RPMI7951 (cell line): ENCODE measurements at places on chromosomes 7 and 10. TPM values are rescaled to one million over a fixed set of nuclear protein-coding genes. Genes with fewer than 3 reads are reported as not detected.

- DNase-seq: no peak
These were observed 67.1 kb downstream of the ADCYAP1R1 start for GRCh38 chr7:31119249-31119648.

GRCh38 chr10:131480066-131480465 lies 168.5 kb upstream of the TCERG1L start:
- DNase-seq: no peak

DNA sequence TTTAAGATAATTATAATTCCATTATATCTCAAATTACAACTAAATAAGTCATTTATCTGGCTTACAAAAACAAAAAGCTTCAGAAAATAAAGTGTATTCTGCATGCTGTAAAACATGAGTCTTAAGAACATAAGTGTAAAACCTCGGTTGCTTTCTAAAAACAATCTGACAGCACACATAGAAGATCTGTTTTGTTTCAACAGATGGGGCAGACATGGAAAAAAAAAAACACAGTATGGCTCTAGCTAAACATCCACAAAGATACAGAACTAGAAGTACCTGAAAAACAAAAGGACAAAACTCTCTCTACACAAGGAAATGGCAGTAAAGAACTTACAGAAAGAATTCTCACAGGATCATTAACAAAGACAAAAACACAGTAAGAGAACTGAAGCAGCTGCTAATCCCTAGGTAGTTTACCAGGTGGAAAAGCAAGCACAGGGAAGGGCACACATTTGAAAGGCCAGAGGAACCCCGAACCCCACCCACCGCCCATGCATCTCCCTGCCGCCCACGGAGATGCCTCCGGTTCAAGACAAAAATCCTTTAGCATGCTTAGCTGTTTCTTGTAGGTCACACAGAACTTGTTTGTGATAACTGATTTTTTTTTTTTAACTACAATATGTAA lies 42.5 kb downstream of the DLD start:
- no peak for DNase-seq

GRCh38 chr7:150322833-150323681 lies at the start of the genes ACTR3C and LRRC61:
Gene ACTR3C (minus strand): TSS chr7:150323545. CDS start chr7:150295296, 28,249 bp downstream.
Gene LRRC61 (plus strand): TSS chr7:150323355. CDS start chr7:150336862, 13,507 bp downstream.
- peak; percentile 33 for DNase-seq

DNA sequence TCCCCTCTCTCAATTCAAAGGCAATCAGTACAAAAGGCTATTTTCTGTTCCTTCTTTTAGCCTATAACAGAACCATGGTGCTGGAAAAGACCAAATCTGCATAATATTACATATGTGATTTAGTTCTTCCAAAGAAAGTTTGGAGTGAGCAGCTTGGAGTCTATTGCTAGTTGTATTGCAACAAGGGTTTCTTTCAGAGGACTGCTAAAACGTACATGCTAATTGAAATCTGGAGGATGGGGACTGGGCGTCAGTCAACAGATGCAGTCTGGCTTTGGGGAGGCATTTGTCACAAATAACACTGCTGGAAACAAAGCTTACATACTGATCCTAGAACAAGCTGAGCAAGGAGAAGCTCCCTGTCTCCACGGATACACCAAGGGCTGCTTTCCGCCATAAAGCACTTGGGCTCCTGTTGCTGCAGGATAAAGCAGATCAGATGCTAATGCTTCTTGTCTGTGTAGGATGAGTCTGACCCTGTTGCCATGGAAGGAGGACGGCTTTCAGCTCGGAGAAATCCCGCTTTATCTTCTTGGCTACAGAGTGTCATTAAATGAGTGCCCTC lies 883.5 kb downstream of the SORCS1 start:
- no peak for DNase-seq

DNA sequence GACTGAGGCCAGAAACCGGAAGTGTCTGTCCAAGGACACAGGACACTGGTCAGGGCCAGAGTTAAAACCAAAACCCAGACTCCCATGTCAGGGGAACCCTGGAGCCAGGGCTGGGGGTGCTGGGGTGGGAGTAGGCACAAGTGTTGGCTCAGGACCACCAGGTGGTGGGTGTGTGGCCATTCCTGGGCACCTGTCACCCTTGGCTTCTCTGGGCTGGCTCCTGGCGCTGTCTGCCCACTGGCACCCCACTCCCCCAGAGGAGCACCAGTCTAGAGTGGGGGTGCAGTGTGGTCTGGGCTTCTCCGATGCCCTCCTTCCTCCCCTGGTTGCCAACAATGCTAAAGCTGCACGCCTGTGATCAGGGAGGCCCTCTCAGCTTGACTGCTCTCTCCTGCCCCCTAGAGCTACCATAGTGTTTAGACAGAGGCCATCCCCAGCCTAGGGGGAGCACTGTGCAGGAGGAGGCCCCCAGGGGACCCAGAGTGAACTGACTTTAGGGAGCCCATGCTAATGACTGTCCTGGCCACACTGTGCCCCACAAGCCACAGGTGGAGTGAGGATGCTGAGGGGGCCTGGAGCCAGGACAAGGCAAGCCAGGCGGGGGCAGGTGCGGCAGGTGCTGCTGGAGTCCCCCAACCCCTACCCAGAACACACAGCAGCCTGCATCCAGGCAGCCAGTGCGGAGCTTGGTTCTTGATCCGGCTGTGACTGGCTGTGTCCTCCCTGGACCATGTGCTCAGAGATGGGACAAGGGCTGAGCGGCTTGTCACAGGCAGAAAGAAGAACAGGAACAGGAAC lies 11.0 kb downstream of the RASGEF1A start:
- no peak for DNase-seq

- DNase-seq: no peak
These were observed 145.4 kb downstream of the ARHGAP22 start for GRCh38 chr10:48459270-48460150.

Gene NUTM2B
- 0.24 and 0.29 TPM in 2 replicates for total RNA-seq

Gene ASZ1
- not detected in 2 replicates for total RNA-seq

Gene KCNH2
- total RNA-seq: not detected in 2 replicates
